ENCODE measurements at places on chromosomes 6 and 20. TPM values are rescaled to one million over a fixed set of nuclear protein-coding genes. Genes with fewer than 3 reads are reported as not detected.

DNA sequence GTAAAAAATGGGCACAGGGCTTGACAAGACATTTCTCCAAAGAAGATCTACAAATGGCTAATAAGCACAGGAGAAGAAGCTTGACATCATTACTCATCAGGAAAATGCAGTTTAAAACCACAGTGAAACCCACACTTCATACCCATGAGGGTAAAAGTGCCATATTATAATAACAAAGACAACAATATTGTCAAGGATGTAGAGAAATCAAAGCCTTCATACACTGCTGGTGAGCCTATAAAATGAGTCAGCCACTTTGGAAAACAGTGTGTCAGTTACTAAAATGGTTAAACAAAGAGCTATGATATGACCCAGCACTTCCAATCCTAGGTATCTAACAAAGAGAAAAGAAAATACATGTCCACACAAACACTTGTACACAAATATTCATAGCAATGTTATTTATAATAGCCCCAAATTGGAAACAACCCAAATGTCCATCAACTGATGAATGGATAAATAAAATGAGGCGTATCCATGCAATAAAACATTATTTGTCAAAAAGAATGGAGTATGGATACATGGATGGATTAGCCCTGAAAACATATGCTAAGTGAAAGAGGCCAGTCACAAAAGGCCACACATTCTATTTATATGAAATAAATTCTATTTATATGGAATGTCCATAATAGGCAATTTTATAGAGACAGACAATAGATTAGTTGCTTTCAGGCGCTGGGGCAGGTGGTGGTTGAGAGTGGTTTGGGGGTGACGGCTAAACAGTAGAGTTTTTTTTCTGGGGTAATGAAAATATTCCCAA is 11.5 kb upstream of the IL20RA start:
- no peak for DNase-seq

Gene OPRL1
- 3.1 TPM for polyA plus RNA-seq

Gene BTN1A1
- 0.22 TPM for polyA plus RNA-seq

Gene HLA-DQA1
- 486 TPM for polyA plus RNA-seq

Gene REM1
- not detected for polyA plus RNA-seq

All from B cell (primary cell).